ENCODE measurements at places on chromosomes 11 and 22.

DNA sequence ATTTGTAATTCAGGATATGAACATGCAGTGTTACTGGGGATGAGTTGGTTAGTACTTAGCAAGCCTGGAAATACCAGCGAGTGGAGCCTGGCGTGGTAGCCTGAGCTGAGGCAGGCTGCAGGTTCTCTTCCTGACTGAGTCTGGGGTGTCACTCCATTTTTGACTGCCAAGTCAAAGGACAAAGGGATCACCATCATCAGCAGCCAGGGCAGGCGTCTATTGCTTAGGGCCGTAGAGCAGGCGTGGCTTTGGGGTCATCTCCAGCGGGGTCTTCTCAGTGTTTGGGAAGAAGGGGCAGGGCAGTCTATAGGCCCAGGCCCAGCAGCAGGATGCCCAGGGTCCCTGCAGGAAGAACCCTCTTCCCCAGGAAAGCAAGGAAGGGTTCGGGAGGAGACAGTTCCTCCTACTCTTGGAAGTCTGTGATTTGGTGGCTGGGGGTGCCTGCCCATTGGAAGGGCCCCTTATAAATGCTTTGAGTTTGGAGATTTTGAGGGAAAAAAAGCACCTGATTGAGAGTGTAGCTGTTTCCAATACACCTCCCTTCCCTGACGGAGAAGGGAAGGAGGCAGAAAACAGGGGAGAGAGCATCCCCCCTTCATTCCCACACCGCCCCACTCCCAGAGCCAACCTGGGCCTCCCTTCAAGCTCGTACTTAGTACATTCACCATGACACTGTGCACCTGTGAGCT, 51.5 kb upstream of the SPATA19 start:
- no peak for DNase-seq

DNA sequence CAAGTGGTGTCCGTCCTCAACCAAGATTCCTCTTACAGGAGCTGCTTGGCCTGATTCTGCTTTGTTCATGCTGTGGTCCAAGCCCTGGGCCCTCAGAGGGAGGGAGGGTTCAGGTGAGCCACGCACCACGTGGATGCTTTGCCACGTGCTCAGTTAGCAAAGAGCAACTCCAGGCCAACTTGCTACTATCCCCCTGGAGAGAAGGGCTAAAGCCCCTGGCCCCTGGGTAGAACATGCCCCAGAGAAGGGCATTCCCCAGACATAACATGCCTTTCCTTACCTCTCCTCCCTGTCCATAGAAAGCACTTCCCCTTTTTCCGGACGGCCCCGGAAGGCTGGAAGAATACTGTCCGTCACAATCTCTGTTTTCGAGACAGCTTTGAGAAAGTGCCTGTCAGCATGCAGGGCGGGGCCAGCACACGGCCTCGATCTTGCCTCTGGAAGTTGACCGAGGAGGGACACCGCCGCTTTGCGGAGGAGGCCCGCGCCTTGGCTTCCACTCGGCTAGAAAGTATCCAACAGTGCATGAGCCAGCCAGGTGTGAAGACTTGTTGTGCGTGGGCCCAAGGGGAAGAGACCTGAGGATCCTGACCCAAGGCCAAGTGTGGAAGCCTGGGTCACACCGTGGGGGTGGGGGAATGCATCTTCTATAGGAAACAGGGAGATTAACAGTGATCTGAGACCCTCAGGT, 8.8 kb downstream of the FOXR1 start:
- peak; percentile 31 for DNase-seq

- DNase-seq: no peak
Observed at GRCh38 chr11:113173126-113173525, 141.3 kb upstream of the TTC12 start.

- no peak for DNase-seq
Observed at GRCh38 chr22:29860006-29860766, 22.1 kb upstream of the ASCC2 start.

DNA sequence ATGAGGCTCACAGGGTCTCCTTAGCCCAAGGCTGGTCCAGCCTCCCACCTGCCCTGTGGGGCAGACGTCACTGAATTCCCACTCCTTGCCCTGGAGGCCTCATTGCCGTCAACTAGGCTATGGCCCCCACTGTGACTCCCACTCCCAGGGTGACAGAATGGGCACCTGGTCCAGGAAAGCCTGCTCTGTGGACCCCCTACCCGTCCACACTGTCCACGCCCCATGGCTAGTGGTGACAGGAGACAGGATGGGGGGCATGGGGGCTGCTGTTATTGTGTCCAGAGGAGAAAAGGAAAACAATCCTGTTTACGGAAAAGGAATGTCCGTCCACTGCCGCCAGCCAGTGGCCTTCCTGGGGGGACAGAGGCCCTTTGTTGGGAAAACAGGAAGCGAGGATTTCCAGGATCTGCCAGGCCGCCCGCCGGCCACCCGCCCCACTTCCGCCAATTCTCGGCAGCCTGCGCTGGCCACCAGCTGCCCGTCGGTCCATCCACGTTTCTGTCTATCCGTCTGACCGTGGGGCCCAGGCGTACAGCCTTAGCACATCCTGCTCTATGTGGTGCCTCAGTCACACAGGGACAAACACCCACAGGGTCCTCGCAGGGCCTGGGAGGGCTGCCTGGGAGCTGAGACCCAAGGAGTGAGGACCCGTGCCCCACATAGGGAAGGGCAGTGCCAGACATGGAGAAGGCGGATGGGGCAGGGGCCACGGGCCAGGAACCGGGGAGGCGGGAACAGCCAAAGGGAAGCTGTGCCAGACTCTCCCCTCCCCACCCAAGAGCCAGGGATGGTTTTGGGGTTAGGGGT, 19.5 kb downstream of the CRELD2 start:
- DNase-seq: no peak

DNA sequence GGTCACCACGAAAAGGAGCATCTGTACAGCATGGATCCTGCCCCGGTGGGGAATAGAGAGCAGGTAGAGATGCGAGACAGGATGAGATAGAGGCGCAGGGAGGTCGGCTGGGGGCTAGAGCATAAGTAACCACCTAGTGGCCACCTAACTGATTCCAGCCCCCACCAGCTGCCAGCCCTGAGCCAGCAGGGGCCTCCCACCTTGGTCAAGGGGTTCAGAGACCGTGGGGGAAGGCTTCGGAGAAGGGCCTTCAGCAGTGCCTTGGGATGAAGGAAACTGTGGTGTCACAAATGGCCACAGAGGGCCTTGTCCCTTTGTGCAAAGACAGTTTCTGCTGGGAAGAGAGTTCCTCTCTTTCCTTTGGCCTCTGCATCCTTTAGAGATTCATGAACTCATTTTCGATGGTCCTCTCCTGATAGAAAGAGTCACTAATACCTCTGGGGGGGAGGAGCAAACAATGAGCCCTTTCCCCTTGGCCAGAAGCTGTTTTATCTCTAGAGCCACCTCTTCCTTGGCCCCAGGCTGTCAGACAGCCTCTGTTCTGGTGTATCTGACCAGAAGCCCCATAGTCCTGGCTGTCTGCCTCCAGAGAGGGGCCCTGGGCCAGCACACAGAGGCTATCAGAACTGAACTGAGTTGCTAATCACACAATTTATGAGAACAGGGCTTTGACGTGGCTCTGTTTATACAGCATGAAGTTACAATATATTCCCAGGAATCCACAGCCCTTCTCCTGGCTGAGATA, 146.0 kb downstream of the PARVA start:
- DNase-seq: no peak

GRCh38 chr22:29141078-29141688, 64.5 kb upstream of the EMID1 start:
- no peak for DNase-seq

- no peak for DNase-seq
Observed at GRCh38 chr22:26416670-26417276, 12.3 kb upstream of the ASPHD2 start.

- DNase-seq: no peak
Observed at GRCh38 chr11:106827687-106828086, 190.6 kb downstream of the GUCY1A2 start.

GRCh38 chr22:17483688-17484372, 79.5 kb upstream of the SLC25A18 start:
- DNase-seq: no peak

GRCh38 chr11:5288906-5289550, 12.7 kb downstream of the OR51B4 start:
- no peak for DNase-seq

DNA sequence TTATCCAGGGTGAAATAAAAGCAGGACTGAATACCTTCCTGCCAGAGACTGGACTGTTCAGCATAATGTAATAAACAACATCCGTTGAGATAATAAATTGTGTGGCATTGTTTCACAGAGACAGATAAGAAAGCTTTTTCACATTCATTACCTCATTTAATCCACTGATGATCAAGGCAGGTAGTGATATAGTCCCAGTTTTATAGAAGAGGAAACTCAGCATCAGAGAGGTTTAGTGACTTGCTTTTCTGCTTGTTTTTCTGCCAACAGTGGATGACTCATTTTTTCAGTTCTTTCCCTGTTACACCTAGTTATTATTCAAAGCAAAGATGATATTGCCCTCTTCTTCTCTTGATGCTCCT, 4.0 kb downstream of the MYO18B start:
- no peak for DNase-seq

GRCh38 chr11:97683733-97684132, 1293.9 kb downstream of the JRKL start:
- no peak for DNase-seq

- no peak for DNase-seq
Observed at GRCh38 chr11:70230151-70230839, 27.2 kb downstream of the FADD start.

DNA sequence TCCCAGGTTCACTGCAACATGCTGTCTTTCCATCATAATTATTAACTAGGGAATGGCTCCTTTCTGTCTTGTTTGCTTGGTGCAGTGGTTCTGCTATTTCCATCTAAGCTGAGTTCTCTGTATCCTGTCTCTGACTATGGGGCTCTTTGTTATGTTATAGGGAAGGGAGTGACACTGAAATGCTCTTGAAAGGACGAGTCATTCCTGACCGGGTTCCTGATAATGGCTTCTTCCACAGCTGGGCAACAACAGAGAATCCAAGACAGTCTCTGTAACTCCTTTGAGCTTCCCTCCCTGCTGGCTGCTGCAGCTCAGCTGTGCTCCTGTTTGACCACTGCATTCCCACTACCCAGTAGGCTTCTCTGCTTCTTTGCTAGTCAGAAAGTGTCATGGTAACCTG, 24.1 kb downstream of the OR2AT4 start:
- DNase-seq: no peak

DNA sequence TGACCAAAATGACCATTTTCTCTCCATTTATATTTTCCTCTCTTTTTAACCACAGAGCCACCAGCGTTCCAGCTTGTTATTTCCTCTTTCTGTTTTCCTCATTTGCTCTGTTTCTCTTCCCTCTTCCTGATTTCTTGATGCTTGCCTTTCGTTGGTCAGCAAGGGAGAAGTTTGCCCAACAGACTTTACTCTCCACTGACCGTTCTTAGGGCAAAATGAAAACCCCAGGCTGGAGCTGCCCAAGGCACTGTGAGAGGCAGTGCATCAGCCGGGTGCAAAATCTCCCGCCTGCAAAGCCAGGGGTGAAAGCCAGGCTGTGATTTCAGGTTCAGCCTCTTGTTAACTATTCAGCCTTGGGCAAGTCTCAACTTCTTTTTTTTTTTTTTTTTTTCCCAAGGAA, 26.1 kb upstream of the APLP2 start:
- DNase-seq: no peak

- DNase-seq: no peak
Observed at GRCh38 chr11:26780376-26781085, 58.7 kb upstream of the SLC5A12 start.

DNA sequence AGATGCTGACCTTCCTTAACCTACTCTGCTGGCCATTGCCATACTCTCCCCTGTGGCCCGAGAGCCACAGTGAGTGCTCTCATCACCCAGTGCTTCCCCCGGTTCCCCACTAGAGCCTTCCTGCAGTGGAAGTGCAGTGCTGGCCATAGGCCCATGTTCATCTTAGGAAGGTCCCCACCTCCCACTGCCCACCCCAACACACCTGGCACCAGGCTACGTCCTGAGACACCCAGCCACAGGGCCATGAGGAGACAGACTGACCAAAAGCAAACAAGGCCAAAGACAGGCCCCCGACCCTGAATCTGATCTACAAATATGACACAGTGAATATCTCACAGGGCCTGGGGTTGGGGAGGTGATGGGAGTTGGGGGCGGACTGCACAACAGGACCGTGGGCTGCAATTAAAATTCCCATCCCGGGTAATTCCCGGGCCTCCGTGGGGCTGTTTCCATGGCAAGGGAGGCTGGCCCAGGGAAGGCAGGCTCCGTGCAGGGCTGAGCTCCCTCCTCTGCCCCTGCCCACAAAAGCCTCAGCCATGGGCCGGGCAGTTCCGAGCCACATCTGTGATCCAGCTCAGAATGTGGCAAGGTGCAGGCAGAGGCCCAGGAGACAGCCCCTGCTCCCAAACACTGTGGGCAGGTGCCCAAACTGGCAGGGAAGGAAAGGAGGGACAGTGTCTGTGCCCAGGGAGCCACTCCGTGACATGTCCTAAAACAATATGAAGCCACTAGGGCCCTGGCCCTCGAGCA, 5.1 kb upstream of the CHST1 start:
- DNase-seq: no peak

DNA sequence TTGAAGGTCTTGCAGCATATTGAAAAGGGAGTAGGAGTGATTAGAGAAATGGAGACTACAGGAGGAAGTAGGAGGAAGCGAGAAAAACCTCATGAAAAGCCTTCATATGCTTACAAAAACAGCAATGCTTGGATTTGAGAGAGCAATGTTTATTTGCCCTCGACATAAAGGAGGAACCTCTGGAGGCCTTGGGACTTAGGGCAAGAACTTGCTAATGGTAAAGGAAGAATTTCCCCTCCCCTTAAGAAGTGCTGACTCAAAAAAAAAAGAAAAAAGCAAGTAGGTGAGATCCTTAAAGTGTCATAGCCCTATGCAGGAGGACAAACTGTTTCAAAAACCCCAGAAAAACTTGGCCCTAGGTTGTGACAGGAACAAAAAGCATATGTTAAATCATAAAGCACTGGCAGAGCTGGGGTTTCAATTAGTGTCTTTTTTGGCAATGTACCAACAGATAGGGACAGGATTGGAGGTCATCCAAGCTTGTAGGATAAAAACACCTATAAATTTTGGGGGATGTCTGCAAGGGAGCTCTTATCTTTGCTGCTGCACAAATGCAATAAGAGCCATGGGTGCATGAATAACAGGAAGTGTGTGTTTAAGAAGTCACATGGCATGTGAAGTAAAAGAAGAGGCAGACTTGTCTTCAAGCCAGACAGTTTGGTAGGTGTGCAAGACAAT, 4.9 kb downstream of the GLYAT start:
- DNase-seq: no peak

- DNase-seq: no peak
Observed at GRCh38 chr11:33234397-33235190, 22.6 kb upstream of the HIPK3 start.

DNA sequence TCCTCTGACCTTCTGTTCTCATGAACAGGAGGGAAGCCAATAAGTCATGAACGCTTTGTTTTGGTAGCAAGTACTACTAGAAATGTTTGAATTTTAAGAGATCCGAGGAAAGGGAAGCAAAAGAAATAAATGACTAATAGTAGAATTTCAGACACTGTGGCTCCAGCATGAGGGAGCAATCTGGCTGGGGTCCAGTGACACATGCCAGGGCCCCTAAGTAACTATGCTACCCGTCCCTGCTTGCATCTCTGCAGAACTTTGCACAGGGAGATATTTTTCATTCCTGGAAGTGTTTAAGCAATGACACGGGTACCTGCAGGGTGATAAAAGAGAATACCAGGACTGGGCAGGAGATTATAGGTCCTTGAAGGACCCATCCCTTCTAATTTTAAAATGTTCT, 7.3 kb upstream of the ADAMTS8 start:
- DNase-seq: no peak

- no peak for DNase-seq
Observed at GRCh38 chr11:44576656-44577055, 11.2 kb downstream of the CD82 start.

- DNase-seq: no peak
Observed at GRCh38 chr11:120660024-120660565, 148.5 kb downstream of the GRIK4 start.

Data from left ventricle myocardium inferior (tissue), 1 donor.